Mesenteric fat pad (tissue), 1 donor: ENCODE measurements at places on chromosomes 7 and 10. TPM values are rescaled to one million over a fixed set of nuclear protein-coding genes. Genes with fewer than 3 reads are reported as not detected.

The SUN3 gene
- not detected for total RNA-seq

The RADIL gene
- 6.1 TPM for total RNA-seq

The ACTL6B gene
- total RNA-seq, result not detected

The GPAM gene
- total RNA-seq, result 211 TPM

The SPDYE11 gene
- total RNA-seq, result not detected

The CCDC7 gene
- 20.8 TPM for total RNA-seq

The HMX2 gene
- total RNA-seq, result not detected

The PNLIPRP2 gene
- total RNA-seq, result 1.1 TPM

The AGMO gene
- total RNA-seq, result 2.9 TPM
